ENCODE measurements at places on chromosomes 6 and 20.

GRCh38 chr20:37630993-37631392 is 62.8 kb upstream of the CTNNBL1 start:
- no peak for DNase-seq

DNA sequence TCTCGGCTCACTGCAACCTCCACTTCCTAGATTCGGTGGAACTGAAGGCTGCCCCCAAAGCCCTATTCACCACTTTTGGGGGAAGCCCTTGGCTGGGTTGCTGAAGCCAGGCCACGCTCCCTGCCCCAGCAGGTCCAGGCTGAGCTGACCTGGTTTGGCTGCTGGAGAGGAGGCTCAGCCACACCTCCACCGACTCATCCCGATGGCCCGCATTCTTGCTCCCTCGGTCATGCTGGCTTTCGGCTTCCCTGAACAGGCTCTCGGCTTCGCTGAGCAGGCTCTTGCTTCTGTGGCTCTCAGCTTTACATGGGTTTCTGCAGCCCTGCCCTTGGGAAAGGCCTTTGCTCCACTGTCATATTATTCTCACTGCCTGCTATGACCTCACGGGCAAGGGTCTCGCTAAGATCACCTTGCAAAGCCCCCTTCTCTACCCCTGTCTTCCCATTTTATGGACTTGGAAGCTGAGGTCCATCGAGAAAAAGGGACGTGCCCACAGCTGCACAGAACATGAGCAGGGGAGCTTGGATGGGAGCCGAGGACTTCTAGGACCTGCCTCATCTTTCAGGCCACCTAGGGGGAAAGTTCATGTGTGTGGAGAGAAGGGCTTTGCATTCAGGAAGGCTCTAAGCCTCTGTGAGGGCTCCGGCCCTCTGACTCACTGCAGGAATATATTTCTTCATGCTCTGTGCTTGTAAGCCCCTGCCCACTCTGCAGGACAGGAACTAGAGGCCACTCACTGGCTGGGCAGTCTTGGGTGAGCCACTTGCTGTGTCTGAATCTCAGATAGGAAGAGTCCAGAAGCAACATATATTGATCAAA is 15.6 kb downstream of the ARHGAP40 start:
- no peak for DNase-seq

- DNase-seq: no peak
Observed at GRCh38 chr6:16361861-16362260, 123.5 kb downstream of the GMPR start.

DNA sequence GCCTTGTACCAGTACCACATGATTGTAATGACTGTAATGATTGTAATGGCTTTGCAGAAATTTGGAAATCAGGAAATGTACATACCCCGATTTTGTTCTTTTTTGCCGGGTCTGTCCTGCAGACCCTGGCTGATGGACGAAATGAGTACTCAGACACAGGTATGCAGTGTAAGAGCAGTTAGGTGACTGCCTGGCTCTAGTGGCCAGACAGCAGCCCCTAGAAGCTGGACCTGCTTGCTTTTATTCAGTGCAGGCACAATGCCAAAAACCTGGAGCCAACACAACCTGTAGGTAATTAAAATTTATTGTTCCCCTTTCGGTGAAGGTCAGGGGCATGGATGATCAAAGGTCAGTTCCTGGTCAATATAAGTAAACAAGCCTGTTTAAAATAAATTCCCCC is 346.0 kb downstream of the NKAIN2 start:
- DNase-seq: no peak

GRCh38 chr20:55538261-55538908 is 466.9 kb downstream of the CBLN4 start:
- DNase-seq: no peak

DNA sequence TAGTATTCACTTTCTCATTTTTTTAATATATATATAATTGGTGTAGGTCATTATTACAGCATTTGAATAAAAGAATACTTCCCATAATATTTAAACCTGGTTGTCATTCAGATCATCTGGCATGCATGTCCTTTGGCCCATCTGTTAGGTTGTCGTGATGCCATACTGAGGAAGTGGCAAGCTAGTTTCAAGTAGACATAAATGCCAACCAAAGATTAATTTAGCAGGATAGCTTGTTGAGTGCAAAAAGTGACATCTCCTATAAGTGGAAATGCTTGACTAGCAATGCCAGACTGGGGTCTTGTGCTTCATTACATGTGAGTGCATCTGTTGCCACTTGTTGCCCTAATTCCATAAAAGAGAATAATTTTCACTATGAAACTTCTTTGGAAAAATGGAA is 1044.7 kb downstream of the GRIK2 start:
- DNase-seq: peak; percentile 98

- no peak for DNase-seq
Observed at GRCh38 chr6:138989098-138989983, 1.3 kb upstream of the REPS1 start.
